ENCODE measurements at places on chromosomes 7 and 10. TPM values are rescaled to one million over a fixed set of nuclear protein-coding genes. Genes with fewer than 3 reads are reported as not detected.

Gene FGL2
- total RNA-seq: not detected

Gene ITGB8
- total RNA-seq: 13.9 TPM

Gene ZNF775
- 9.4 TPM for total RNA-seq

Gene MSMB
- total RNA-seq: not detected

GRCh38 chr7:22485189-22485588 lies 14.8 kb downstream of the STEAP1B start:
- no peak for DNase-seq

DNA sequence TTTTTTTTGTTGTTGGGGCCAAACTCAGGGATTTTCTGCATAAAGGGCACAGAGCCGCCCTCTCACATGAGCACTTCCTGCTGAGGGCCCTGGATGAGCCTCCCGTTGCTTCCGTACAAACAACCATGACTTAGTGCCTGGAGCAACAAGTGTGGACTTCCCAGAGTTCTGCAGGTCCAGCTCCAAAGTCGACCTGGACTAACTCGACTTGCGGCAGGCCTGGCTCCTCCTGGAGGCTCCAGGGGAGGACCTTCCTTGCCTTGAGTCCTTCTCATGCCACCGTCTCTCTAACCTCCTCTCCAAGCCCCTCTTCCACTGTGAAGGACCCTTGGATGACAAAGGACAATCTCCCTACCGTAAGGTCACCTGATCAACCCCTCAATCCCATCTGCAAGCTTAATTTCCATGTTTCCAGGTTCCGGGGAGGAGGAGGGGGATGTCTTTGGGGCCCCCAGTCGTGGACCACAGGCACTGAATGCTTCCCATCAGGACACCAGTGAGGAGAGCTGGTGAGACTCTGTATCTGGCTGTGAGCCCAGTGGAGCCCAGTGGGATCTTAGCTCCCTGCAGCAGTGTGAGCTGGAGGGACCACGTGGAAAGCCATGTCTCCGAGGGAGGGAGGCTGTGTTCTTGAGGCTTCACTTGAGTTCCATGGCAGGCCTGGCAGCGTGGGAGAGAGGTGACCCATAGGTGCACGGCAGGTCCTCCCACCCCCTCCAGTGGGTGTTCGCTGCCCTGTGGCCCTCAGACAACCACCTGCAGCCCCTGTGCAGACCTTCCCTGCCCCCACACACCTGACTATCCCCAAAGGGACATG lies 199.5 kb upstream of the PPP2R2D start:
- DNase-seq: no peak

DNA sequence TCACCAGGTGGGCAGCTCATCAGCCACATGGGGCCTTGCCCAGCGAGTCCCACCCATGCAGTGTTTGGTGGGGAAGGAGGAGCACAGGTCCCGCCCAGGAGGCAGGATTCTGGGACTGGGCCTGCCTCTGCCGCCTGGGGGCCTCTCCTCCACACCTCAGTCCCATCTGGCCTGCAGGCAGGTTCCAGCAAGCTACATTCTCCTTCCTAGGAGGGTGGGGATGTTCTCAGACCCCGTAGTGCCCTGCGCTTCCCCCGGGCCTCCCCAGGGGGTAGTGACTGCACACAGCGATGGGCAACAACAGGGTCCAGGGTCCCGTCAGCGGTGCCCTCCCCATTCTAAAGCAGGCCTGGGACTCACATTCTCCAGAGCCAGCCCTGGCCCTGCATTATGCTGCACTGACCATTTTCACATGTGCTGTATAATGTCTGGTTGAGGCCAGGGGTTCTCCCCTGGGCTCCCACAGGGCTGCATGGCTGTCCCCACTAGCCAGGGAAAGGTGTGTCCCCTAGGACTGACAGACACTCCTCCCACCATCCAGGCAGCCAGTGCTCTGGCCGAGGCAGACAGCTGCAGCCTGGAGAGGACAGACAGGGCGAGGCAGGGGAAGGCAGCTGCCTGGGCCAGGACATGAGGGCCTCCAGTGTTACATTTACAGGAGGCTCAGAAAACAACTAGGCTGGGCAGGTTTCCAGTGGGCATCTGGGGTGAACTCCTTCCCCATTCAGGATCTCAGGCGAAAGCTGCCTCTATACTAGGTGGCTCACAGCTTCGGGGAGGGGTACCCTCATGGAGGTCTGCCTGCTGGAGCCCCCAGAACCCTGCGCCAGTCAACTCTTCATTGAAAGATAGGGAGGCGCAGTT lies 9.3 kb downstream of the RASGEF1A start:
- DNase-seq: no peak

DNA sequence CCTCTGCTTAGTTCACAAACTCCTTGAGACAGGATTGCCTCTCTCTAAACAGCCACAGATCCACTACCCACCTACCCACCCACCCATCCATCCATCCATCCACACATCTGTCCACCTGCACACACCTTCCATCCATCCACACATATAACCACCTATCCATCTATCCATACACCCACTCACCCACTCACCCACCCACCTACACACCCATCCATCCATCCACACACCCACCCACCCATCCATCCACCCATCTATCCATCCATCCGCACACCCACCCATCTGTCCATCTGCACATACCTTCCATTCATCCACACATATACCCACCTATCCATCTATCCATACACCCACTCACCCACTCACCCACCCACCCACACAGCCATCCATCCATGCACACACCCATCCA lies 9.7 kb downstream of the TECPR1 start:
- no peak for DNase-seq

DNA sequence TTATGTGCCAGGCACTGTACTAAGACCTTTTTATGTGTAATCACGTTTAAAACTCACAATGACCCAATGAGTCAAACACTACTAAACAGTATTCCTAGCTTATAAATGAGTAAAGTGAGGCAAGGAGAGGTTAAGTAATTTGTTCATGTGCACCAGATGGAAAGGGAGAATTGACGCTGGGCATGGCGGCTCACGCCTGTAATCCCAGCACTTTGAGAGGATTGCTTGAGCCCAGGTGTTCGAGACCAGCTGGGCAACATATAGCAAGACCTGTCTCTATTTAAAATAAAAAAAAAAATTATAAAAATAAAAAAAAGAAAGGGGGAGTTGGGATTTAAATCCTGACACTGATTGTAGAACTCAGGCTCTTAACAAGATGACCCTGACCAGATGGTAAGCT lies 46.7 kb upstream of the DLG5 start:
- no peak for DNase-seq

DNA sequence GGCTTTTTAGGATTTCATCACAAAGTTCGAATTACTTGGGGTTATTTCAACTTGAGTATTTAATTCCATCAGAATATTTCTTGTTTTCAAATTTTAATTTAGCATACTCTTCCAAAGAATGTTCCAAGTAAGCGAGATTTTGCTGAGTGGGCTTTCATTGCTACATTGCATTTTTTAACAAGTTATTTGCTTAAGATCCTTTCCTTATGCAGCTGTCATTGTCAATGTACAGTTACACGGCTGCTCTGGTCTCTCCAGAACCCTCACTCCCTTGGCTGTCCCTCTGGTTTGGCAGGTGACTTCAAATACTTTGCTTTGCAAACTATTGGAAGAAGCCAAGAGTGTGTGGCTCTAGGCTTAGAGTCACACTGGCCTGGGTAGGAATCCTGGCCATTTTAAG lies 80.0 kb downstream of the CFAP58 start:
- DNase-seq: no peak

DNA sequence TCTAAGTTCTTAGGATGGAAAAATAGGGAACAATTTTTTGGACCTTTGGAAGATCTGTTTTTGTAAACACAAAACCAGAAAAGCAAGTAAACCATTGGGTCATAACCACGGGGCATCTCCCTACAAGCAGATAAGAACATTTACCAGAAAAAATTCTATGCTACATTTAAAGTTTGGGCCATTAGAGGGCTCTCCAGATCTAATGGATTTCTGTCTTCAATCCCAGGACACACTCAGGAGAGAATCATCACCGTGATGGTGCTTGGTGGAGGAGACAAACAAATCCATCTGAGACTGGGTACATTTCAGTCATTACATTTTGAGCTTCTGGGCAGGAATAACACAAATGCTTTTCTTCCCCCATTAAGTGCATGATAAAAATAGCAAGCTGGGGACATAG lies 178.4 kb upstream of the TARP start:
- DNase-seq: peak; percentile 33

DNA sequence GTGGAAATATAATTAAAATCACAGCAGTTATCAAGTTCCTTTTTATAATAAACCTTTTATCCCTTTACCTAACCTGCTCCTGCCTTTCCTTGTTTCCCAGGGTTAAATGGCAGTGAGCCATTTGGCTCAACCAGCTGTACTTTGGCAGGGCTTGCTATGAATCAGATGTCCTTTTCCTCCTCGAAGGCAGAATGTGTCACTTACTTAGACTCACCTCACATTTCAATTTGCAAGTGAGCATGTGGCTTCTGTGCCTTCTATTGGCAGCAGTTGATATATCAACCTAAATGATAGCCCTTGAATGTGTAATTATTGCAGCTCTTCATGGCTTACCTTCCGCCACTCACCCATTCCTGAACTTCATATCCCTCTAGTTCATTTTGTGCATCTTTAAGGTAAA lies 301.7 kb downstream of the CSTF2T start:
- DNase-seq: no peak

DNA sequence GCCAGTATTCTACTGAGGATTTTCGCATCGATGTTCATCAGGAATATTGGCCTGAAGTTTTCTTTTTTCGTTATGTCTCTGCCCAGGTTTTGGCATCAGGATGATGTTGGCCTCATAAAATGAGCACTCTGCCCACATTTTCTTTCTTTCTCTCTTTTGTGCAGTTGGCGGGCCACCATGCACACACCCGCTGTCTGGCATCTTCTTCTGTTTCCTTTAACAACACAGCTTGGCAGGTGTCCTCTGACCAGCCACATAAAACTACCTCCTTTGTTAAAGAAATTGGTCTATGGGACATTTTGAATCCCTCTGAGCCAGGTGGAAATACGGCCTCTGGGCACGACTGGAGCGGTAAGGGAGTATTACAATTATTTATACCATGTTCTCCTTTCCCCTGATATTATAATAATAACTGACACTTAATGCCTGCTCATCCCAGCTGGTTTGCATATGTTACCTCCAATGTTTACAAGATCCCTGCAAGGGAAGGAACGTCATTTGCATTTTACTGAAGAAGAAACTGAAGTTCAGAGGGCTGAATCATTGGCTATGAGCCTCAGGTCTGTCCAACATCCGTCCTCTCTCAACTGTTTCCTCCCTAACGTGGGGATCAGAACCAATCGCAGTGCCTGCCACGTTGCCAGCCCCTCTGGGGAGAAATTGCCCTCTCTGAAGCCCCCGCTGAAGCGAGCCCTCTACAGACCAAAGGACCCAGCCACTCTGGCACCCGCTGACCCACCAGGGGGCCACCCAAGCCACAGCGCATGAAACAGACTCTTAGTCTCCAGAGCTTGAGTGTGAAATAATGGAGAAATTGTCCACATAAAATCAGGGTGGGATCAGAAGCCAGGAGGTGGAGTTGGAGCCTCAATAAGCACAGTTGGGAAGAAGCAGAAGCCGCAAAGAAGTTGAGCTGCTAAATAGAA lies 125.0 kb upstream of the FOXK1 start:
- no peak for DNase-seq

- no peak for DNase-seq
Measured at GRCh38 chr7:102254521-102254920, 32.1 kb upstream of the SH2B2 start.

- no peak for DNase-seq
Measured at GRCh38 chr10:71899665-71900412, 48.8 kb upstream of the PSAP start.

DNA sequence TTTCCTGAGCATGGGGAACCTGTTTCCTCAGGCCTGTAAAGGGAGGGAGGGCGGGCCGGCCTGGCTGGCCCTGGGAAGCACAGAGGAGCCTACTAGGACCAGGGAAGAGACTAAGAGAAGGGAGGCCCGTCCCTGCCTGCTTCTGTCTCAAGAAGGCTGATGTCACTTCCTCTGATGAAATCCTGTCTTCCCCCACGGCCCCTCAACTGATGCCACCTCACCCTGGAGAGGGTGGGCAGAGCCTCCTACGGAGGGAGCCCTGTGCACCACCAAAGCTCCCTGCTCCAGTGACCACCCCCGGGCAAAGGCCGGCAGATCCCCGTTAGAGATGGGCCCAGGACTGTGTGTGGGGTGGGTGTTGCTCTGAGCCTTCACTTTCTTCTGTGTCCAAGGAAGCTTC lies 1.0 kb upstream of the PILRA start:
- no peak for DNase-seq

All from glomerular endothelial cell (primary cell).